ENCODE measurements at places on chromosomes 13 and 19.

- no peak for DNase-seq
Observed at GRCh38 chr19:58054901-58055874, 3.9 kb upstream of the ZNF135 start.

DNA sequence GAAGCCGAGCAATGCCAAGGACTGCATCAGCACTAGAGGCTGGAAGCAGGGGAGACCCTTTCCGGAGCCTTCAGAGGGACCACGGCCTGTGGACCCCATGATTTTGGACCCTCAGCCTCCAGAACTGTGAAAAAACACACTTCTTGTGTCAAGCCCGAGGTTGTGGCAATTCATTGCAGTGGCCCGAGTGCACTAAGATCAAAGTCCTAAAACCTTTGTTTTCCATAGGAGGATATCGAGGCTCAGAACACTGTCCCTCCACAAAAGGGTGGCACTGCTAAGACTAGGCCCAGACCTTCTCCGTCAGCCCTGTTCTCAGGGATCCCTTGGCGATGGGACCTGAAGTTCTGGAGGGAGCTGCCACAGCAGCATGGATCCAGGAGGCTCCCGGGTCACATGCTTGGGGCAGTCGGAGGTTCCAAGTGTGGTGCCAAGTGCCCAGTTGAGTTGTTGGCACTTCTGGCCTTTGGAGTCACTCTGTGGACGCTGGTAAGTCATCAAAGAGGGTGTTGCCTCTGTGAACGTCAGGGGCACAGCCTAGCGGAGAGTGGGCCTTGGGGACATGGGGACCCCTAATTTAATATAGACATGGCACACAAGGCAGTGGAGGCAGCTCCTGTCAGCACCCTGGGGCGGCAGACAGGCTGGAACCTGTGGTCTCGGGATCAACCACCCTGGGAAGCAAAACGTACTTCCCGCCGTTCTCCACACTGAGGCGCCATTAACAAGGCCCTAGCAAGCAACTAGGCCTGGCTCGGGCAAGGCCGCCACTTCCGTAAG is 199.2 kb downstream of the COL4A1 start:
- no peak for DNase-seq

DNA sequence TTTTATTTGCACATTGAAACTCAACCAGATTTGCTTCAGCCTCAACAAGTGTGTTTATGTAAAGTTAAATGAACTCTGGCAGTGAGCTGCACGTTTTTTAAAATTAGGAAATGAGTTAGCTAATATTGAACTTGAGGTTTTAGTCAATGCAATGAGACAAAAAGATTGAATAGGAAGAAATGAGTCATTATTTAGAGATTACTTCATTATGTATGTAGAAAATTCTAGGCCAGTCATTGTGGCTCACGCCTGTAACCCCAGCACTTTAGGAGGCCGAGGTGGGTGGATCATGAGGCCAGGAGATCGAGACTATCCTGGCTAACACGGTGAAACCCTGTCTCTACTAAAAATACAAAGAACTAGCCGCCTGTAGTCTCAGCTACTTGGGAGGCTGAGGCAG is 22.8 kb upstream of the CD70 start:
- DNase-seq = no peak

DNA sequence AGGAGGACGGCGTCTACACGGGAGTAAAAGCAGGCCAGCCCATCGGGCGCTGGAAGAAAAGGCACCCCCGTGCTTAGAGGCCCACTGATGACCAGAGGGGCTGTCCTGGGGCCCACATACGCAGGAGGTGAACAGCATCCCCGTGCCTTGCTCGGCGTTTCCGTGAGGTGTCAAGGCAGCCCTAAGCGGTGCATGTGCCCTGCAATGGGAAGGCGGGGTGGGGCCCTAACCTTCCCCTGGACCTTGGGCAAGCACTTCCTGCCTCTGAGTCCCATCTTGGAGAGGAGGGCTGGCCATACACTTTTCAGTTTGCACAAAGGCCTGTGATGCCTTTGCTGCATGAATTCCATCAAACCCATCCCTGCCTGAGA is 47.8 kb upstream of the ATP11A start:
- no peak for DNase-seq

GRCh38 chr13:79986890-79987289 is 354.0 kb downstream of the SPRY2 start:
- DNase-seq = no peak

DNA sequence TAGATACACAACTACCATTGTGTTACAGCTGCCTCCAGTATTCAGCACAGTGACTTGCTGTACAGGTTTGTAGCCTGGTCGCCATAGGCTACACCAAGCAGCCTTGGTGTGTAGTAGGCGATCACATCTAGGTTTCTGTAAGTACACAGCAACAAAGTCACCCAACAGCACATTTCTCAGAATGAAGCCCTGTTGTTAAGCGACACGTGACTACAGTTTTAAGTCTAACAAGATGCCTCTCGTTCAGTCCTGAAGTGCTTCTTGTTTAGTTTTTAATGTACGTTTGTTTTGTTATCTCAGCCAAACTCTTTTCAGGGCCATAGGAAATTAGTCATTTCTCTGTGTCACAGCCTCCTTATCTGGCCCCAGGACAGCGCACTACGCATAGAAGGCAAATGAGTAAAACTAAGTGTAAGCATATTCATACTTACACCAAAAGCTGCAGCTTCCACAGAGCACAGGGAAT is 50.0 kb upstream of the GPR183 start:
- no peak for DNase-seq

Measured in activated CD8-positive, alpha-beta memory T cell treated with anti-CD3 and anti-CD28 coated beads for 1 hour (primary cell).